ENCODE measurements at places on chromosomes 4 and X.
A peak's percentile ranks its signal among the peaks of the same experiment; 100 is the strongest.

- DNase-seq, result no peak
Observed at GRCh38 chr4:6178757-6179156, 21.6 kb downstream of the JAKMIP1 start.

DNA sequence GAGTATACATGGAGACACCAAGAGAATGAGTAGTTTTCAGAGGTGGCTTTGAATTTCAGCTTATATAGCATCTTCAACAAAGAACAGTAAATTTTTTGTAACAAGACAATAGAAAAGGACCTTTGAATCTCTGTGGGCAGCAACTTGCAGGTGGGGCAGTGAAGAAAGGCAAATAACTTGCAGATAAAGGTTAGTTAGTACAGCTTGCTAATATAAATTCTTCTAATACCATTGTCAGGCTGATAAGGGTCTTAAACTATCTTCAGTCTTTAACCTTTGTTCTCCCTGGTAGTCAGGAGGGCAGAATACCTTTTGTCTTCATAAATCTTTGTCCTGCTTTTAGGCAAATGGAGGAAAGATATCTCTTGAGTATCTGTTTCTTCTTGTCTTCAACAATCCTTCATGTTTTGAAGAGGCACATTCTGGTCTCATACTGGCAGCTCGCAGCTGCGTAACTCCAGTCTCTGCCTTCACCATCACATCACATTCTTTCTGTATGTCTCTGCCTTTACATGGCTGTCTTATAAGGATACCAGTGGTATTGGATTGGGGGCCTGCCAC is 16.0 kb downstream of the ANXA3 start:
- no peak for DNase-seq

DNA sequence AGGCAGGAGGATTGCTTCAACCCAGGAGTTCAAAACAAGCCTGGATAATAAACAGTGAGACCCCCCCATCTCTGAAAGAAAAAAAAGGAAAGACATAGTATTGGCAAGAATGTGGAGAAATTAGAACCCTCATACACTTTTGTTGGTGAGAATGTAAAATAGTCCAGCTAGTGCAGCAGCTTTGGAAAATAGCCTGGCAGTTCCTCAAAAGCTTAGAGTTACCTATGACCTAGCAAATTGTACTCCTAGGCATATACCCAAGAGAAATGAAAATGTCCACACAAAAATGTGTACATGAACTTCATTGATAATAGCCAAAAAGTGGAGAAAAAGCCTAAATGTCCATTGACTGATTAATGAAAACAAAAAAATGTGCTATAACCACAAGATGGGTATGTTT is 21.3 kb downstream of the THAP9 start:
- no peak for DNase-seq

DNA sequence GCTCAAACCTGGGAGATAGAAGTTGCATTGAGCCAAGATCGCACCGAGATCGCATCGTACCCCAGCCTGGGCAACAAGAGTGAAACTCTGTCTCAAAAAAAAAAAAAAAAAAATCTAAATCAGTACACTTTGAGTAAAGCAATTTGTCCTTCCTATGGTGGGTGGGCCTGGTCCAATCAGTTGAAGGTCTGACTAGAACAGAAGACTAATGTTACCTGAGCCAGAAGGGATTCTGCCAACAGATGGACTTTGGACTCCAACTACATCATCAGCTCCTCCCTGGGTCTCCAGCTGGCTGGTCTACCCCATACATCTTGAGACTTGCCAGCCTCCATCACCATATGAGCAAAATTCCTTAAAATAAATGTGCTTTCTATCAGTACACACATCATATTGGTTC is 155.2 kb downstream of the DHRSX start:
- DNase-seq, result no peak

GRCh38 chr4:122050841-122051240 is 99.0 kb upstream of the TRPC3 start:
- no peak for DNase-seq

DNA sequence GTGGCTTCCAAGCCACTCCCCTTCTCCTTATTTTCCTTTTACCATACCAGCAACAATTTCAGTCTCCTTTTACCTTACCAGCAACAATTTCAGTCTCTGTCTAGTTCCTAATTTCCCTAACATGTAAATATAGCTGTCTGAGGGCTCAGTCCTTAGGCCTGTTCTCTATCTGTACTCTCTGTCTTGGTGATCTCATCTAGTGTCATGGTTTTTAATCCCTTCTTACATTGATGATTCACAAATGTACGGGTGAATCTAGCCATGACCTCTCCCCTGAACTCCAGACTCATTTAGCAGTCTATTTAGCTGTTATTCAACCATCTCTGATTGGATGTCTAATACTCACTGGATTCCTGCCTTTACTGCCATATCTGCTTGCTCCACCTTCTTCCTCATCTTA is 7.2 kb downstream of the IL15 start:
- DNase-seq, result peak; percentile 95

DNA sequence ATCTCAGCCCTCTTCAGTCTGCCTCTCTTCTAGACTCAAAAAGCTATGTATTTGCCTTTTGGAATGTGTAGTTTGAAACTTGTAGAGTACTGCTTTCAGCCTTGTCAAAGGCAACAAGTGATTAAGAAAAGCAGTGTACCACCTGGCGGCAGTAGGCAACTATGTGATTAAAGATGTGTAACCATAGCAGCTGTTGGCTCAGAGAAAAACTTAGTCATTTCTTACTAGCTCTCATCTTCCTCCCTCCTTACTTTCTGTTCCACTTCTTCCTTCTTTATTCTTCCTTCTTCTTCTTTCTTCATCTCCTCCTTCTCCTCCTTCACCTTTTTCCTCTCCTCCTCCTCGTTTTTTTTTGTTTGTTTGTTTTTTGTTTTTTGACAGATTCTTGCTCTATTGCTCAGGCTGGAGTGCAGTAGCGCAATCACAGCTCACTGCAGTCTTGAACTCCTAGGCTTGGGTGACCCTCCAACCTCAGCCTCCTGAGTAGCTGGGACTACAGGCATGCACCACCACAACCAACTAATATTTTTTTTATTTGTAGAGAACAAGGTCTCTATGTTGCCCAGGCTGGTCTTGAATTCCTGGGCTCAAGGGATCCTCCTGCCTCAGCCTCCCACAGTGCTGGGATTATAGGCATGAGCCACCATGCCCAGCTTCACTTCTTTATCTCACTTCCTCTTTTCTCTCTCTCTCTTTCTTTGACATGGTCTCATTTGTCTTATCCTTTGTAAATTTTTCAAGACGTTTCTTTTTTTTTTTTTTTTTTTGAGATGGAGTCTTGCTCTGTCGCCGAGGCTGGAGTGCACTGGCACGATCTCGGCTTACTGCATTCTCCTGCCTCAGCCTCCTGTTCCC is 32.6 kb downstream of the ABHD18 start:
- DNase-seq, result peak; percentile 57

- no peak for DNase-seq
Observed at GRCh38 chr4:7058792-7059191, 9.1 kb downstream of the GRPEL1 start.

- DNase-seq, result no peak
Observed at GRCh38 chr4:23775694-23776093, 114.2 kb downstream of the PPARGC1A start.

DNA sequence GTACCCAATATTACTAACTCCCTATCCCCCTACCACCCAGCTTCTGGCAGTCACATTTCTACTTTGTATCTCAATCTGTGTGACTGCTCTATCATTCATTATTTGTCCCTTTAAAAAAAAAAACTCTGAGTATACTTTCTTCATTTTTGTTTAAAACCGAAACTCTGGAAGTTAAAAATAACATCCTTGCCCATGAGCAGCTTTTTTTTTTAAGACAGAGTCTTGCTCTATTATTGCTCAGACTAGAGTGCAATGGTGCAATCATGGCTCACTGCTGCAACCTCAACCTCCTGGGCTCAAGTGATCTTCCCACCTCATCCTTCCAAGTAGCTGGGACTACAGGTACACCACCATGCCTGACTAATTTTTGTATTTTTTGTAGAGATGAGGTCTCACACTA is 15.8 kb downstream of the UBE2K start:
- DNase-seq, result peak; percentile 57

DNA sequence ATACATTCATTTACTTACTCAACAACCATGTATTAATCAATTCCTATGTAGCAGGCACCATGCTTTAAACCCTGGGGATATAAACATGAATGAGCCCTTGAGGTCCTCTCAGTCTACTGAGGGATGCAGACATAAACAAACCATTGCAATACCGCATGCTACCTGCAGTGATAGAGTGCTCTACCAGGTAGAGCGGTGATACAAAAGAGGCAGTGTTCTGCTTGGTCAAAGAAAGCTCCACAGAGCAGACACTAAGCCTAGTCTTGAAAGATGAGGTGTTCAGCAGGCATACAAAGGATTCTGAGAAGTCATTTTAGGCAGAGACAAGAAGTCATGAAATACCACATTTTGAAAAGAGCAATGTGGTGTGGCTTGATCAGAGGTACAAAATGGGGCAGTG is 26.9 kb upstream of the AMOT start:
- no peak for DNase-seq

GRCh38 chr4:76990288-76991080 is 40.9 kb downstream of the SEPTIN11 start:
- DNase-seq, result peak; percentile 96

- peak; percentile 33 for DNase-seq
Observed at GRCh38 chr4:123127218-123127617, 204.8 kb upstream of the NUDT6 start.

GRCh38 chrX:110915111-110915510 is 119.5 kb upstream of the CHRDL1 start:
- peak; percentile 93 for DNase-seq

DNA sequence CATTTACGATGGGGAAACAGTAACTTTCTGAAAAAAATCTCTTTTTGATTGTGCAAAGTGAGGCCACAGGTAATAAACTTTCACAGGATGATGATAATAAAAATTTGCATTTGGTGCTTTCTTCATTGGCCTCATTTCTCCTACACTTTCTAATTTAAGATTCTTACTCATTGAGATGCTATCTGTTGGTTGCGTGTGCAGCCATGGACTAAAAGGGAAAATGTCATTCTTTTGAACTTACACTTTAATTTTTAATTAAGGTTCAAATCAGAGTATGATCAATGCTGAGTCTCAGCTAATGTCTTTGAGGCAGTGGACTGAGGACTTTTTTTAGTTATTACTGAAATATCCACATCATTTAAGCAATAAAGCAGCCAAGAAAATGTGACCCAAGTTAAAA is 87.6 kb downstream of the SEL1L3 start:
- no peak for DNase-seq

DNA sequence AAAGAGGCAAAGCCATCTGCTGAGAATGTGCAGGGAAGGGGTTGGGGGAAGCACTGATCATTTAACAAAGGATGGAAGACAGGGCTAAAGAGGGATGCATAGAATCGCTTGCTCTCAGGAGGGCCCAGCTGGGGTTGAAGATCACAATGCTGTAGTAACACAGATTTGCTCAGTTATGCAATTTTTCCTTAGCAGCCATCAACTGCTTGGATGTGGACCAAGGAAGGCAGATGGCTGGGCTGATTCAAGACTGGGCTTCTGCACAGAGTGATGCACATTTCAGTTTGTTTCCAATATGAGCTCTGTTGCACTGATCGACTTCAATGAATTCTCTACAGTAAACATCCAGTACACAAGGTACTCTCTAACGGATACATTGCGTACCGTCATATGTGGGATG is 127.8 kb upstream of the TBL1X start:
- peak; percentile 82 for DNase-seq

DNA sequence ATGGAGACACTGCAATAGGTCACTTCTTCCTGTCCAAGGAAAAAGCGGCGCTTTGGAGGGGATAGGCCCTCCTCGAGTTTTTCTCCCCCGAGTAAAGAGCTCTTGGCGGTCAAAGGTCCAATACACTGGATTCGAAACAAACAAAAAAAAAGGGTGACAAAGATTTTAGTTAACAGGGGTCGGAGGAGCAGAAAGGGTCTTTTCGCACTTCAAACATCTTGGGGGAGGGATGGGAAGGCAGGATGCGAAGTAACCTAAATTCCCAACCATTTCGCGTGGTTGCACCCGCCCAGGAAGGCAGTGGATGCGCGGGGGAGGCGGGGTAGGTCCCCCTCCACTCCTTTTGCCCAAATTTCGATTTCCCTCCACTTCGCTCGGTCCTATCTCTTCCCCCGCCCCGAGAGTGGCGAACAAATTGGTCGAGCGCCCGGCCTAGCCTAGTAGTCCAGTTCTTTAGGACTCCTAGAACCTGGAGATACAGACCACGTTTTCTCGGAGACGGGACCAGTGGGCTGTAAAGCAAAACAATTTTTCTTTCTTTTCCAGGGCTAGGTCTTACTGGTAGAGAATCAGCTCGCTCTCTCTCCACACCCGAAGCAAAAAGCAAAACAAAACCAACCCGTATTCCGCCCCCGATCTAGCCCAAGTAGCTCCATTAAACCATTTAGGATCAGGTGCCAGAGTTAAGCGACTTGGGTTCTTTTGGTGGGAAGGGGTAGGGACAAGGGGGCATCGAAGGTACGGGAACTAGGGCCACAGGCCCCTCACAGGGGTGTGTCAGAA is 2.0 kb upstream of the STAG2 start:
- peak; percentile 34 for DNase-seq

DNA sequence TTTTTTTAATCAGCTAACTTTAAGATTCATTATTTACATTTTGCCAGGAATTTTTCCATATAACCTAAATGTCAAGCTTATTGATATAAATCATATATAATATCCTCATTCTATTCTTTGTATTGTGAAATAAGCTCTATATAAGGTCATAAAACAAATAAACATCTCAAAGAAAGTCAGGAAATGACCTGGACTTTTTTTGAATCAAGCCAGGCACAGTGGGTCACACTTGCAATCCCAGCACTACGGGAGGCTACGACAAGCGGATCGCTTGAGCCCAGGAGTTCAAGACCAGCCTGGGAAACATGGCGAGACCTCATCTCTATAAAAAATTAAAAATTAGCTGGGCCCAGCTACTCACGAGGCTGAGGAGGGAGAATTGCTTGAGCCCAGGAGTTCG is 88.9 kb downstream of the RBM47 start:
- no peak for DNase-seq

- peak; percentile 84 for DNase-seq
Observed at GRCh38 chrX:56744996-56745395, 16.0 kb downstream of the NBDY start.

DNA sequence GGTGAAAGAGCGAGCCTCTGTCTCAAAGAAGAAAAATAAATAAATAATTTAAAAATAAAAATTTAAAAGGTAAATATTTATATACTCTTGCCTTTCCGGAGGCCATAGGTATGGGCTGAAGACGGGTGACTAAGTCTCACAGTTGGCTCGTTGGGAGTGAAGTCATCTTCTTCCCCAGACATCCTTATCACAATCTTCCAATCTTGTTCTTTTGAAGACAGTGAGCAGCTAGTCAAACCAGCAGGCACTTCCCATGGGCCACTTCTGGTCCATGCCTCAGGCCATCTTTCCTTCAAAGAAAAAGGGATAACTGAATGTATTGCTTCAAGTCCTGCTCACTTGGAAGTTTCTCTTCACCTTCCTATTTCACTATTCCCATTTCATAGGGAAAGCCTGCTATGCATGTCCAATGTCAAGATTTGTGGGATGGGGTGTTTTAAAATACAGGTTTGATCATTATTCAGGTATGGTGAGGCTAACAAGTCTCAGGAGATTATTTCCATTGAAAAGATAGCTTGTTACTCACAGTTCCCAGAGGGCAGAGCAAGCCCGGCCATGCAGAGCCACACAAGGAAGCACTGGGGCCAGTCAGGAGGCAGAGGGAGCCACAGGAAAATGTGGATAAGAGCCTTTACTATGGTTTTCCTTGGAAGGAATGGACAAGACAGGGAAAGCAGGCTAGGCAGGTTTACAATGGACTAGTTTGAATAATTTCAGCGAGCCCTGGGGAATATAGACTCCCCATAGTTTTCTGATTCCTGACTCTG is 33.3 kb upstream of the VCX2 start:
- no peak for DNase-seq

Data from fibroblast of mammary gland (primary cell).